ENCODE measurements at places on chromosomes 3 and 15.
A peak's percentile ranks its signal among the peaks of the same experiment; 100 is the strongest.

DNA sequence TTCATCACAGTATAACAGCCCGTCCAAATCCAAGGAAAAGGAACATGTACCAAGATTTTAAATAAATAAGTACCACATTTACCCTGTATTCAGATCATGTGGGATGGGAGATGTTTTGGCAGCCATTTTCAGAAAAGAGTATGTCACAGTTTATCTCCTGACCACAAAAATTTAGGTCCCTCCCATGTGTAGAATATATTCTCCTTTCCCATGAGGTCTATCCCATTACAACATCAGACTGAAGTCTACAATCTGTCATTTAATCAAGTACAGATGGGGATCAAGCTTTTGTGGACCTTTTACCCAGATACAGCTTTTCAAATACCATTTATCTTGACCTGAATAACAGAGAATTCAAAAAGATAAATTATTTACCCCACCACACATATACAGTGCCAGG lies 444.5 kb downstream of the PLOD2 start:
- DNase-seq = no peak

GRCh38 chr3:171183042-171183441 lies 156.5 kb upstream of the SLC2A2 start:
- no peak for DNase-seq

DNA sequence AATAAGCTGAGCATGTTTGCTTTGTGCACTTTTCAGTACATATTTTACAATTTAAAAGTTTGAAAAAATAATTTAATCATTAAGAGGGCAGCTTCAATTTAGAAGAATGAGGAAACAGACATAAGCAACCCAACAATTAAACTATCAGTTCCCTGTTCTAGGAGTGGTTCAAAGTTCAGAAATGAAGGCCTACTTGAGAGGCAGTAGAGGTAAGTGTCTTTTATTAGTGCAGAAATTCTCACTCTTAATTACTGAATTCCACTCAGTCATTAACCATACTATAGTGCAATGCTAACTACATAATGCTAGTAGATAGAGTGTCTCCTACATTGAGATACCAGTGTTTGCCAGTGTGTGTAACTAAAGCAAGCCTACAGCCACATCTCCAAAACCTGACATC lies 73.1 kb downstream of the TNIK start:
- DNase-seq = no peak

DNA sequence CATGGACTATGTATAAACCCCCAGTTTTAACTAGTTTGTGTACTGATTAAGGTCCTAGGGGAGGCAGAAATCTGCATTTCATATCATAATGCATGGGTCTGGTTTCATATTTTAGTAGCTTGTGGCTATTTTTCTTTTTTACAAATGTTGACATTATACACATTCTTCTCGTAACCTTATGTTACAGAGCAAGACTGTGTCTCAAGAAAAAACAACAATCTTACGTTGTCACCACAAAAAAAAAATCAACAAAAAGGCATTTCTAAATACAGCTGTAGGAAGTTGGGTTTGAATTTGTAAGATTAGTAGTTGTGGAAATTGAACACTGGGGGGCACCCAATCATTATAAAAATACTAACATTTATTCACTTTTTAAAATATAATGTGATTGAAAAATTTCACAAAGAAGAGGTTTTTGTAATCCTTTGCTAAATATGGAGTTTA lies 17.9 kb downstream of the SERP1 start:
- DNase-seq = peak; percentile 29

DNA sequence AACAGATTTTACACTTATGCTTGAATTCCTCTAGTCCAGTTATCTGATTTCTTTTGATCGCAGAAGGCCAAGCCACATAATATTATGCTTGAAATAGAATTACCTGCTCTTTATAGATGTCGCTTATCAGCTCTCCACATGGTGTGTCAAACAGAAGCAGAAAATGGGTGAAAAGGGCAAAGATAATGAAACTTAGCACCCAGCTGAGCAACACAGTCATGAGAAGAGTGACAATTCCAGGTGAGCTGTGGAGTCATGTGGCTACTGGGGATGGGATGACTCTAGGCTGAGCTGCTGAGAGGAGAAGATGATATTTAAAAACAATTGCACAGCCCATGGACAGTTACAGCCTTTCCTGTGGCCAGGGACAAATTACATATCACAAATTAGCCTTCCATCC lies 398.7 kb upstream of the PDZRN3 start:
- DNase-seq = no peak

DNA sequence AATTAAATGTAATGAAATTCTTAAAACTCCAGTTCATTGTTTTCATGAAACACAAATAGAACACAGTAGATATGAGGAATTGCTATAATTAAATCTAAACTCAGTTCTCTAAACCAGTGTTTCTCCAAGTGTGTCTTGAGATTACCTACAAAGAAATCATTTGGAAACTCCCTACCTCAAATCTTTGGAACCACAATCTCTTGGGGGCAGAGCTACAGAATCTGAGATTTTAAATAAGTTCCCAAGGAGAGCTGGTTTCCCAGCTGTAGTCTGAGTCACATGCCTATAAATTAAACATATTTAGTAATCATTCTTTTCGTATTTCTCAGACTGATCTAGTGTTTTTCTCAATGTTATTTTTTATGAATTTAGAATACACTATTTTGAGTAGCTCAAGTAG lies 17.0 kb upstream of the ACTC1 start:
- no peak for DNase-seq

DNA sequence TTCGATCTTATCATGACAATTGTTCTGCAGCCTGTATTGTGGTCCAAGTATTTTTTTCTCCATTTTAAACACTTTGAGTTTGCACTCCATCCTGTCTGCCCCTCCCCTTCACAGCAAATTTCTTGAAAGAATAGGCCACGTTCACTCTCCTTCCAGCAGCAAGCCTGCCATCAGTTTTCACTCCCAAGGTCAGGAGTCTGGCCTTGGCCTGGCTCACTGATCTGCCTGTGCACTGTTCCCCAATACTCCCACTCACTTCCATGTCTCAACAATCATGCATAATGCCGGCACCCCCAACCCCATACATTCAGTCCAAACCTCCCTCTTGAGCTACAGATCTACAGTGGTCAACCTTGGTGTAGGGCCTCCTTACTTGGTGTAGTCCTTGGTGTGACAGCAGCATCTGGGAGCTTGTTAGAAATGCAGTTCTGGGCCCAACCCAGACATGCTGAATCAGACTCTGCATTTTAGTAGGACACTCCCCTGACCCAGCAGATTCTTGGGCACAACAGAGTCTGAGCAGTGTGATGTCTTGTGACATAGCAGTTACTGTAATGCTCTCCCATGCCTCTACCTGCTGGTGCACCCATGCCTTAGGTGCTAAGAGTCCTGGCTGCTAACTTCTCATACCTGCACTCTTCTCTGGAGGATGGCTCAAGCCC lies 58.3 kb upstream of the XCR1 start:
- DNase-seq = no peak

GRCh38 chr3:179503640-179504039 lies 52.4 kb upstream of the GNB4 start:
- DNase-seq = no peak

DNA sequence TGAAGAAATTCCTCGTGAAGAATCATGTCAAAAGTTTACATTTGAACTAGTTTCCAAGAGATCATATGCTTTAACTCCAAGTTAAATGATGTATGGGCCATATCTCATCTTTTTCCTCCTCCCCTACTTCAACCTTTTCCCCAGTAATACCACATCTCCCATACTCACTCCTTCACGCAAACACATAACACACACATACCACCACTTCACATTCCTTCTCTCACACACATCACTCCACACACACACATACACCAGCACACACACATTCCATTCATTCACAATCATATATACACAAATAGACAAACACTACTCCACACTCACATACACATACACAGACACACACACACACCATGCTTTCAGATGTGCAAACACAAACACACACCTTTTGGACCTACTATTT lies 769.0 kb upstream of the NR2F2 start:
- DNase-seq = no peak

GRCh38 chr15:57320631-57321220 lies 55.6 kb upstream of the CGNL1 start:
- DNase-seq = no peak

DNA sequence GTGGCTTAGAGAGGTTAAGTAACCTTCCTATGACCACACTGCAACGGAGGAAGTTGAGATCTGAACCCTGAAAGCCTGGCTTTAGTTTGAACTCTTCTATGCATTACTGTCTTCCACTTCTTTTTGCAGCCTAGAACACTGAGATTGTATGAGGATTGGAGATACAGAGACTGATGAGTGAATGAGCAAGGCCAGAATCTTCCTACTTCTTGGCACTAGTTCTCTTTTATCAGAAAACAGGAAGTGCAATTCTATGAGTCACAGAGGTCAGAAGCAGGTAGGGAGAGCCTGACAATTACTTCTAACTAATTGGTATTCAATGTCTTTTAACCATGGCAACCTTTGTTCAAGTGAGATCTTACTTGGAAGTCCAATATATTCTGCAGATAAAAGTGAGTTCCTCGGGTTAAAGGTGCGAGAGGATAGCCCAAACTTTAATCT lies 219.0 kb downstream of the SHQ1 start:
- peak; percentile 35 for DNase-seq

DNA sequence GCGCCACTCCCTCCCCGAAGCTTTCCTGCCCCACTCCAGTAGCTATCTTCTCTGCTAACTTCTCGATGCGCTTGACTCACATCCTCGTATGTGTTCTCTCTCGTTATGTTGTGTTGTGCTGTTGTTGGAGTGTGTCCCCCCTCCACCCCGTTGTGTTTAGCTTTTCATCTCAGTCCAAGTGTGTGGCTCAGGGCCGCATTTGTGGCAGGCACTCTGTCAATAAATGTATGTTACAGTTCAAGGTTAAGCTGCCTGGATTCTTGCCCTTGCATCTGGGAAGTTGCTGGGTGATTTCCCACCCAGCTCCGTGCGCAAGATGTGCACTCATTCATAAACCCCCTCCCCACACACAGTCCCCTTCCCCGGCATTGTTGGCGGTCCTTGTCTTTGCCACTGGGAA lies 71.9 kb downstream of the PGPEP1L start:
- DNase-seq = no peak

GRCh38 chr15:74007820-74008371 lies 13.4 kb downstream of the PML start:
- DNase-seq = no peak

DNA sequence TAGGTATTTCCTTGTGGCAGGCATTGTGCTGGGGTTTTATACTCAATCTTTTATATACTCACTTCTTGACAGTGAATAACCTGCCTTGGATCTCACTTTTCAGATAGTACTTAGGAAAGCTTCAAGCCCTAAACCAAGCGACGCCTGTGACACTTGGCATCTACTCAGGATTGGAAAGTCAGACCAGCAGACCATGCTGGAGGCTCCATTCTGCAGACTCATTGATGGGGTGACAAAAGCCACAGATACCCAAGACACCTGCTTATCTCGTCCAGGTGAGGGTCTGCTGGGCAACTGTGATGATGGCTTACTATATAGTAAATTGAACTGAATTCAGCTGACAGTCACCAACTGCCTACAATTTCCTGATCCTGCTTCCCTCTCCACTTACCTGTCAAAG lies 79.4 kb upstream of the MRPS22 start:
- no peak for DNase-seq

GRCh38 chr3:32850226-32850625 lies 32.4 kb downstream of the TRIM71 start:
- no peak for DNase-seq

- no peak for DNase-seq
Measured at GRCh38 chr3:59979542-59979941, 929.7 kb upstream of the CFAP20DC start.

DNA sequence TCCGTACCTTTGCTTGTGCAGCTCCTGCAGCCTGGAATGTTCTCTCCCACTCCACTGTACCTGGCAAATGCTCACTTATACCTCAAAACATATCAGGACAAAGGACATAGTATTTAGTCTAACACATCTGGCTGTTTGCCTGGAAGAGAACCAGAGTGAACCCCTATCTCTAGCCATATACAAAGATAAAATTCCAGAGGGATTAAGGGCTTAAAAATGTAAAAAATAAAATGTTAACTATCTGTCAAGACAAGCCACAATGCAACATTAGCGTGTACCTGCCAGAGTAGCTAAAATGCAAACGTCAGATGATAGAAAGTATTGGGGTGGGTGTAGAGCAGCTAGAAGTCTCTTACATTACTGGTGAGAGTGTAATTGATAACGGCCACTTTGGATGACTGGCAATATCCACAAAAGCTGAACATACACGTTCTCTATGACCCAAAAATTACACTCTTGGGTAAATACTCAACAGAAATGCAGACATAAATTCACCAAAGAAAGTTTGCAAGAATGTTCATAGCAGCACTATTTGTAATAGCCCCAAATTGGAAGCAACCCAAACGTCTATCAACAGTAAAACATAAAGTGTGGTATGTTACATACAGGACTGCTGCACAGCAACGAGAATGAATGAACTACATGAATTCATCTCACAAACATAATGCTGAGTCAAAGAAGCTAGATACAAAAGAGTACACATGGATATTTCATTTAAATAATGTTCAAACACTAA lies 18.2 kb upstream of the ADPGK start:
- no peak for DNase-seq

- peak; percentile 92 for DNase-seq
Measured at GRCh38 chr15:60093273-60094067, 89.4 kb downstream of the FOXB1 start.

- no peak for DNase-seq
Measured at GRCh38 chr3:101050866-101051265, 57.6 kb upstream of the ABI3BP start.

GRCh38 chr3:45947361-45947760 lies 4.1 kb downstream of the CXCR6 start:
- DNase-seq = peak; percentile 45

DNA sequence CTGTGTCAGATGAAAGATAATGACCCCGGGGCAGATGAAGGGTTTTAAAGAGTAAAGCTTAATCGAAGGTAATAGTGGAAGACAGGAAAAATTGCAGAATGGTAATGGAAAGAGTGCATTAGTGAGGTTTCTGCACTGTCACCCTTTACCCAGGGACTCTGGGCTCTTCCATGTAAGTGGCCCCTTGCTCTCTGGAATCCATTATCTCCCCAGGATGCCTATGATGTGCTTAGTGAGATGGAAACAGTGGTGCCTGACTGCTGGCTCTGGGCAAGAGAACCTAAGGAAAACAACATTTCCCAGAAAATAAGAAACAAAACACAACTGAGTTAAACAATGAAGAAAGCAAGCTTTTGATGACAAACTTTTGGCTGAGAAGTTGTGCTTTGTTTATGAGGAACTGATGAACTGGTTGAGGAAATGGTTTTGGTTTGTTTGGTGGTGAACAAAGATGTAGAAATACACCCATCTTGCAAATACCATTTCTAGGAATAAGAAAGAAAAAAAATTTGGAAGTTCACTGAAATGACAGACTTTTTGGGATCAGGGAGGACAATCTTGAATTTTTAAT lies 119.9 kb upstream of the RASGRP1 start:
- DNase-seq = no peak

Data from SW480 (cell line).